ENCODE measurements at places on chromosomes 16 and 17.

GRCh38 chr16:24731722-24732419 is 2.4 kb downstream of the TNRC6A start:
- no peak for DNase-seq

GRCh38 chr17:72183194-72183685 is 62.4 kb downstream of the SOX9 start:
- DNase-seq: no peak

DNA sequence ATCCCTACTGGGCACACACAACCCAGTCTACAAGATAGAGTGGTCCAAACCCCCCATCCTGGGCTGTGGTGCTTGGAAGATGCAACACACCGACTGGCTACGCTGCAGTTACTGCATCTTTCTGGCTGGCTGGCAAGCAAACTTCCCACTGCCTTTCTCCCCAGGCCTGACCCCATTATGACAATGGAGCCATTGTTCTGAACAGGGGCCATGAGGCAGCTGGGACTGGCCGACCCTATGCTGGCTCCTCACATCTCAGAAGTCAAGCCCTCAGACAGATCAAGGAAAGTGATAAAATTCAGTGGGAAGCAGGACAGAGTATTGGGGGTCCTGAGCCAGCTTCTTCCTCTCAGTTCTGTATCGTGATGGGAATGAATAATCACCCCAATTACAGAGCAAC is 364.1 kb upstream of the ASIC2 start:
- DNase-seq: no peak

GRCh38 chr16:61579195-61579594 is 457.0 kb downstream of the CDH8 start:
- DNase-seq: no peak

- DNase-seq: no peak
Observed at GRCh38 chr16:14955546-14956231, 18.4 kb downstream of the NPIPA1 start.

DNA sequence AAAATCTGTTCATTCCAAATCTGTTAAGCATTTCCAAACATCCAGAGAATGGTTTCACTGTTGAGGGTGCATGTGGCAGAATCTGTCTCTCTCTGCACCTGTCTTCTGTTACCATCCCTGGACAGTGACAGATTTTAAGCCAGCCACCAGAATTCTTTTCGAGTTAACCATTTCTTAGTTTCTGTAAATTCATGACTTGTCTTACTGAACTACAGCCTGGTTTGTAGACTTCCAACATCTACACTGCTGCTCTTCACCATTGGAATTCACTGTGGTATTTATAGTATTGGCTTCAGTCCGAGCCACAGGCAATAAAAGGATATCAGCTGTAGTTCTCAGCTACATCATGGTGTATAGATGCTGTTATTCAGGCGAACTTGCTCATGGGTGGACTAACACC is 47.6 kb downstream of the GOSR1 start:
- peak; percentile 50 for DNase-seq

GRCh38 chr17:47952171-47953021 is 5.3 kb downstream of the PRR15L start:
- DNase-seq: no peak

DNA sequence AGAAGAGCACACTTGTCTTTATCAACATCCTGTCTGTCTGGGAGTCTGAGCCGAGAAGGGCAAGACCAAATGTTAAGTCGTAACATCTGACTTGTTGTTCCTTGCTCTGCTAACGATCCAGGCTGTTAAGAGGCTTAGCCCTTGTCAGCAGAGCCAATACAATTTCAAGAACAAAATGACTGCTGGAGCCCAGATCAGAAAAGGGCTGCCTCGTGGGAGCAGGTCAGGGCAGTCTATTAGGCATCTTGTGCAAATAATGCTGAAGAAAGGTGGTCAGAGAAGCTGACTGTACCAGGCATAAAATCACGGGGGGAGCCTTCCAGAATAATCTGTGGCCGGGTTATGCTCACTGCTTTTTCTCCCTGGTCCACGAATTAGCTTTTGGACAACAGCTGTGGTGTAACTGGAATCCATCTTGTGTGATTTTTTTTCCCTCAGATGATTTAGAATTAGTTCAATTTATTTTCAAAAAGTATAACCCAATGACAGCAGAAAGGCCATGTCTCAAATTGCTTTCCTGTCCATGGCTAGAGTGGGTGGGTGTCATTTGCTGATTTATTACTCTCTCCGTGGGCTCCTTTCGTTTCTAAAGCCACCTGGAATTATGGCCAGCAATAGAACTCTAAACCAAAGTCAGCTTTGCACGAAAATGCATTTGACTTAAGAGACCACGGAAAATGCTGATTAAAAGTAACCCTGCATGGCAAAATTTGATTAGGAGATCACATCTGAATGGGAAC is 221.1 kb upstream of the HSBP1 start:
- DNase-seq: no peak

DNA sequence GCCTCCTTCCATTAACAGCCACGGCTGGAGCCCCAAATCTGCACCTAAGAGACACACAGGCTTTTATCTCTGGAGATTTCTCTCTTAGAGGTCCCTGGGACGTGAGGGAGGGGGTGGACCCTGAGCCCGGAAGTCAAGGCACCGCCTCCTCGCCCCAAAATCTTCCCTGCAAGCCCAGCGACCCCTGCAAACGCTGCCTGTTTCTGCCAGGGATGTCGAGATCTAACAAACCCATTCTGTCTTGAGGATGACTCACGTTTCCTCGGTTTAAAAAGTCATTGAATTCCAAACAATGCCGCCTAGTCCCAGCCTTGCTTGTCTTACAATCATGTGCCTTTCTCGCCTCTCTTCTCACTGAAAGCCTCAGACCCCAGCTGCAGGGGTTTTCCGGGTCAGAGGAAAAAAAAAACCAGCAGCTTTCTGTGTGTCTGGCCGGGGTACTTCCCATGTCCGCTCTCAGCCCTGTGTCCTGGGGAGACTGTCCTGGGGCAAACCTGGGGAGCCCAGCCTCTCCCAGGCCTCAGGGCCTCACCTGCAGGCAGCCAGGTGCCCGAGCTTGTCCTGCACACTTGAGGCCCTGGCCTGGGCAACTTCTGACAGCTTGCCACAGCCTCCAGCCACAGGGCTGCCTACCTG is 15.4 kb downstream of the ARL2BP start:
- no peak for DNase-seq

GRCh38 chr17:511833-512251 is 159.2 kb upstream of the RPH3AL start:
- DNase-seq: no peak

DNA sequence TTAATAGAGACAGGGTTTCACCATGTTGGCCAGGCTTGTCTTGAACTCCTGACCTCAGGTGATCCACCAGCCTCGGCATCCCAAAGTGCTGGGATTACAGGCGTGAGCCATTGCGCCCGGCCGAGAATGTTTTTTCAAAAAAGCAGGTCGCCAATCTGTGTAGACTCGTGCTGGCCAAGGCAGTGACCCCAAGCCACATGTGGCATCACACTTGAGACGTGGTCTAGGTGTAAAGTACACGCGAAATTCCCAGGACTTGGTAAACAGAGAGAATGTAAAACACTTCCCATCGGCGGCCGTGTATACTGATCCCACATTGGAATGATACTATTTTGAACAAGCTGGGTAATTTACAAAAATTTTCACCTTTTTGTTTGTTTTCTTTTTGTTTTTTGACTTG is 41.1 kb downstream of the TBC1D16 start:
- no peak for DNase-seq

DNA sequence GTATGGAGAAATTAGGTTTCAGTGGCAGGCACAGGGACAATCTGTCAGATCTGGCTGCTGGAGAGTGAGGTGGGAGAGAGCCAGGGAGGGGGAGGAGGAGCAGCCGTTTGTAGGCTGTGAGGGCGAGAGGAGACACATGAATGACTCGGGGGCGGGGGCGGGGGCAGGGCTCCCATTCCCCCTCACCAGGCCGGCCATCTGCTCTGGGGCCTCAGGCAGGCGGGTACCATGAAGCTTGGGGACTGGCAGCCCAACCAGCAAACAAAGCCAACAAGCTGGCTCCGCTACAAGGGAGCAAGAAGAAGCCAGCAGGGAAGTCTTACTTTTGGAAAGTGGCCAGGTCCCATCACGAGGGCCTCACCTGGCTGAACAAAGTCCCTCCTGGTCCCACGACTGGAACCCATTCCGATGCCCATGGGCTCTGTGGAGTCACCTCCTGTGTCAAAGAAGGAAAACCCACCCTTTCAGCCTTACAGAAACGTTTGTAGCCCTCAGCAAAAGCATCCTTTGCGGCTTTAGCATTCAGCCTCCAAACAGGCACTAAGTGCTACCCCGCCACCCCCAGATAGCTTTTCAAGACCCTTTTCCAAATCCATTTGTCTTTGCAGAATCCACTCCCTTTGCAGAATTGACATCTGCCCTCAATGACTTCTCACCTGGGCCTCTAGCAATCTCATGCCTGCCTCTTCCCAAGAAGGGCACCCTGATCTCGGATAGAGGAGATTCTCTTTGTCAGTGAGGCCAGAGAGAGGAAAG is 9.2 kb upstream of the SSTR2 start:
- DNase-seq: no peak

- DNase-seq: no peak
Observed at GRCh38 chr16:52572656-52573055, 25.7 kb upstream of the TOX3 start.

DNA sequence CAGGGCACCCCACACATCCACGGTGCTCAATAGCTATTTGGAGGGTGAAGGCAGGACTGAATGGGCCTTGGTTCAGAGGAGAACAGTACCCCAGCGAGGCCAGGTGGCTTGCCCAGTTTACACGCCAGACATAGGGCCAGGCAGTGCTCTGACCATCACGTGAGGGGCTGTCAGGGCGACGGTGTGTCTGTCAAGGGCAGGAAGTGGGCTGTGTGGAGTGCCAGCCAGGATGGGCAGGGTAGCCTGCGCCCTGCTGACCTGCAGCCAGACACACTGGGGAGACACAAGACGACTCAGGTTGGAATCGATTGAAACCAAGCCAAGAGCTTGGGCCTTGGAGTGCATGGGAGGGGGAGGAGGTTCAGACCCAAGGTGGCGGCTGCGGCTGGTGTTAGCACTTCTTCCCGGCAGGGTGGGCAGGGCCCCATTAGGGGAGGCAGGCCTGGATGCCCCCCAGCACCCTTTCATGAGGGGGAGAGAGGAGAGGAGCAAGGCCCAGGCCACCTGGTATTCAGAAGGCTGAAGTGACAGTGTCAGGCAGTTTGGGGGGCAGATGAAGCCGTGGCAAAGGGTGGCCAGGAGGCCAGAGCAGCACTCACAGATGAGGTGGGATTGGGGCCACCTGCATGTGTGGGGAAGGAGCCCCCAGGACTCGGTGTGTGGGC is 68.2 kb downstream of the SREBF1 start:
- DNase-seq: no peak

GRCh38 chr17:524406-524950 is 171.9 kb upstream of the RPH3AL start:
- DNase-seq: no peak

- no peak for DNase-seq
Observed at GRCh38 chr16:3536271-3536731, 35.5 kb downstream of the CLUAP1 start.

GRCh38 chr16:78695391-78695790 is 595.9 kb downstream of the WWOX start:
- no peak for DNase-seq

- DNase-seq: no peak
Observed at GRCh38 chr16:87764600-87765472, 950 bp downstream of the KLHDC4 start.

GRCh38 chr16:9489835-9490467 is 398.5 kb downstream of the HAPSTR1 start:
- no peak for DNase-seq

DNA sequence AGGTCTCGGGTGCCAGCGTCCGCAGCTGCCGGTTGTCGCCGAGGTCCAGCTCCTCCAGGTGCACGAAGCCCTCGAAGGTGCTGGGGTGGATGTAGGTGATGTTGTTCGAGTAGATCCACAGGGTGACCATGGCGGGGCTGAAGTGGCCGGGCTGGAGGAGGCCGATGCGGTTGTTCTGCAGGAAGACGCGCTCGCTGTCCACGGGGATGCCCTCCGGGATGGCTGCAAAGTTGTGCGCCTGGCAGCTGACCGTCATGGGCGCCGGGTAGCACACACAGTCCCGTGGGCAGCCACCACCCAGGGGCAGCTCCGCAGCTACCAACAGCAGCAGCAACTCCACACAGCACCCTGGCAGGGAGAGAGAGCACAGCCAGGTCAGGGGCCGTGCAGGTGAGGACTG is 87.7 kb downstream of the RTN4RL1 start:
- DNase-seq: no peak

DNA sequence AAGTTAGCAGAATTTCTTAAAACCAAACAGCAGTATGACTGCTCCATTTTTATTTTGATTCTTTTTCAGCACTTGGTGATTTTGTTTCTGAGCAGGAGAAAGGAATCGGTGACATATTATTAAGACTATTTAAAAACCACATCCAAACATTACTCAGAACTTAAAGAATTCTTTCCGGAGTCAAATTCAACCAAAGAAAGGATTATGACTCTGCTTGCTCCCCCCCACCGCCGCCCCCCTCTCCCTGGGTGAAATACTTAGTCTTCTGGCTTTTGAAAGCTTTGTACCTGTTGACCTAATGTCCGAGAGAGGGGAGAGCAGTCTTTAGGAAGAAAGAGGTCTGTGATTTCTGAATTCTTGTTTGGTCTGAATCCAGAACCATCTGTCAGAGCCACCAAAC is 17.9 kb upstream of the COL1A1 start:
- DNase-seq: no peak

GRCh38 chr17:31472137-31472536 is 80.7 kb downstream of the RAB11FIP4 start:
- DNase-seq: no peak

- no peak for DNase-seq
Observed at GRCh38 chr17:65593855-65594845, 32.7 kb upstream of the AXIN2 start.

DNA sequence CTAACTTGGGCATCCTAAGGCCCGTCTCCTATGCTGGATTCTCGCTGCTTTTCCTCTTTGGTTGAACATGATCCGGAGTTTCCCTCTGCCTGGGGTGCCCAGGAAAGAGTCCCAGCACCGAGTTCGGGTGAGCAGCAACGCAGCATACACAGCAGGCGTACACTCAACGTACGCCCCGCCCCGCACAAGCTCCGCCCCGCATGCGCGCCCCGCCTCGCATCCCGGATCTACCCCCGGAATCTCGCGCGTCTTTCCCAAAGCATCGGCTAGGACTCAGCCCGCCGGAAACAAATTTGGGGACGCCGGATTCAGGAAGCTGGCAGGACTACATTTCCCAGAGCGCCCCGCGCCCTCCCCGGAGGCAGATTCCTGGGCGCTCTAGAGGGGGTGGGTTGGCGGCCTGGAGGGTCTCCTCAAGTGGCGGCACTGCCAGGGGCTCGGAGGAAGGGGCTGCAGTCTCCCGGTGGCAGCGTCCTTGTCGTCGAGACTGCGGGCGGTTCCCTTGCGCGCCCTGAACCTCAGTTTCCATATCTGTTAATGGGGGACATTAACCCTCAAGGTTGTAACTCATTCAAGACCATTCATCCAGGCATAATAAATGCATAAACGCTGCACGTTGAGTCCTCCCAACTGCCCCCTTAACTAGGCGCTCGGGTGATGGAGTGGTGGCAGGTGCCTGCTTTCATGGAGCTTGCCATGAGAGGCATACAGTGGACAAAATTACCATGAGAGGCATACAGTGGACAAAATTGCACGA is 1.8 kb upstream of the ZNF500 start:
- peak; percentile 62 for DNase-seq

Data from AG09309 (cell line).